CD4-positive, alpha-beta T cell (primary cell): ENCODE measurements at places on chromosomes 2 and 18.

GRCh38 chr18:35063875-35064690 lies 22.9 kb downstream of the MAPRE2 start:
- no peak for DNase-seq

DNA sequence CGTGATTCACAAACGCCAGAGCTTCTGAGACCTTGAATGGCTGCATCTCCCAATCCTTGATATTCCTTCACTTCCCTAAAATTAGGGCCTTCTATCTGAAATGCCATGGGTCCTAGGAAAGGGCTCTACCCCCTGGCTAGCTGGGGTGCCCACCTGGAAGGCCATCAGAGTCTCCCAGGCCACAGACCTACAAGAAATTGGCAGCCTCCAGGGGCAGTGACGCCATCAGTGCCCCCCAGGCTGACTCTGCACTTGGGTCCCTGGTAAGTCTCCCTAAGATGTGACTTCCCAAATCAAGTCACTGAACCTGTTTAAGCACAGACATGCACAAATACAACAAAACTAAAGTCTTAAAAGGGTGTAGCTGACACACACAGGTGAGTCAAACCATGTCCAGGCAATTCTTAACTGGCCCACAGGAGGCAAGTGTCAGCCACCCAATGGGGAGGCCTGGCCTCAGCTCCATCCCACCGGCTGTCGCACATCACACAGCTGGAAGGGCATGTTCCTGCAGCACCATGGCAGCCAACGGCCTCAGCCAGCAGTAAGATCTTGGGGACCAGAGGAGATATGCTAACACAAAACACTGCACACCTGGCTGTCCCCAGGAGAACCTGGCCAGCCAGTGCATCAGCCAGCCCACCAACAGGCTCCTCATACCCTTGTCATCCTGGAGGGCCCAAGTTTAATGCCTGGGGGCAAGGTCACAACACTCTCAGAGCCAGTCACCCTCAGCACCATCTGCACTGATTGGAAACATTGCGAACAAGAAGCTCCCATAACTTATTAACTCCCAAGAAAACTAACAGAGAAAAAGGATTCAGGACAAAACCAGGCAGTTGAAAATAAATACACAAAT lies 5.2 kb downstream of the PARD6G start:
- DNase-seq: no peak

GRCh38 chr2:204037286-204037685 lies 100.7 kb downstream of the ICOS start:
- DNase-seq: no peak

GRCh38 chr2:122627388-122627787 lies 871.9 kb downstream of the TSN start:
- no peak for DNase-seq
